ENCODE measurements at places on chromosomes 6 and 20.

- no peak for DNase-seq
These were observed 443.0 kb downstream of the TFAP2B start for GRCh38 chr6:51261691-51262090.

GRCh38 chr6:126475449-126475848, 135.5 kb downstream of the CENPW start:
- no peak for DNase-seq

DNA sequence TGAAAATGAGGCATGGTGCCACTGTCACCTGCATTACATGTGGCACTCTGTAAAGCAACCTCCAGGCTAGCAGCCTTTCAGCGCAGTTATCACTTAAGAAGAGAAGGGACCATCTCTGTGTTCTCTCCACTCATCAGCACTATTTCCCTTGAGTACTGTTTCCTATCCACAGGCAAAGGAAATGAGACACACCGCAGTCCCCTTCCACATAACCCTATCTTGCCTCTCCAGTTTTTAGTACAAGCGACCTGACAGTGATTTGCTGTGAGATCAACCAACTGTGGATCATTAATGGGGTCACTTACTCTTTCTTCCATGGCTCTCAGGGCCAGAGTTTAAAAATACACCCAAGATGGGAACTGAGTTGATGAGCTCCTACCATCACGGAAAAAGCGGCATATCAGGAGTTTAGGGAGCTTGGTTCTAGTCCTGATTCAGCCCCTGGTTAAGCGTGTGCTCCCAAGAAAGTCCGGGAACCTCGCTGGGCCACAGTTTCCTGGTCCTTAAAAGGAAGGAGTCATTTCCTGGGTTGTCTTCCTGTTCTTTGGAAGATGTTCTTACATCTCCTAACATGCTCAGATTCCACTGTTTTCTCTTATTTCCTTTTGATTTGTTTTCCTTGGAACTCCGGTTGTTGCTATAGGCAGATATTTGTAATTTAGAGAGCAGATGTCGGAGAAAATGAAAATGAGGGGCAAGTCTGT, 27.3 kb downstream of the PRDM1 start:
- DNase-seq = no peak

GRCh38 chr6:52304983-52305390, 20.4 kb upstream of the MCM3 start:
- no peak for DNase-seq

- DNase-seq = no peak
These were observed 75.4 kb downstream of the MTHFD1L start for GRCh38 chr6:150940941-150941340.

DNA sequence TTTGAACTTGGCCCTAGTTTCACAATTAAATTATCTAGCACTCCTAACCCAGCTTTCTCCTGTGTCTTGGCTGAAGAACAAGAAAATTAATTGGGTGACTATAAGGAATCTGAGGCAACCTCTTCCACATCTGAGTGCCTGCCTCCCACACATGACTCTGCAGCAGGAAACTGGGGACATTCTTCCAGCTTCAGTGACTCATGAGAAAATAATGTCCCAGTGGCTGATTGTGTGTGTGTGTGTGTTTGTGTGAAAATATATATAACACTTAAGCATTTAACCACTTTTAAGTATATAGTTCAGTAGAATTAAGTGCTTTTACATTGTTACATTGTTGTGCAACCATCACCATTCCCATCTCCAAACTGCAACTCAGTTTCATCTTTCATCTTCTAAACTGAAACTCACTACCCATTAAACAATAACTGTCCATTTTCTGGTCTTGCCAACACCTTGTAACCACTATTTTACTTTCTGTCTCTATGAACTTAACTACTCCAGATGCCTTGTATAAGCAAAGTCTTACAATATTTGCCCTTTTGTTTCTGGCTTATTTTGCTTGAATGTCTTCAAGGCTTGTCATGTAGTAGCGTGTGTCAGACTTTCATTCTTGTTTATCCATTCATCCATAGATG, 8.7 kb downstream of the TRIM38 start:
- DNase-seq = no peak

GRCh38 chr20:10660661-10661060, 13.1 kb downstream of the JAG1 start:
- DNase-seq = no peak

GRCh38 chr6:126788861-126789365, 329.6 kb upstream of the RSPO3 start:
- no peak for DNase-seq

- DNase-seq = no peak
These were observed 28.8 kb upstream of the CCND3 start for GRCh38 chr6:41970436-41970846.

GRCh38 chr20:57210054-57210910, 56.2 kb downstream of the BMP7 start:
- DNase-seq = no peak

DNA sequence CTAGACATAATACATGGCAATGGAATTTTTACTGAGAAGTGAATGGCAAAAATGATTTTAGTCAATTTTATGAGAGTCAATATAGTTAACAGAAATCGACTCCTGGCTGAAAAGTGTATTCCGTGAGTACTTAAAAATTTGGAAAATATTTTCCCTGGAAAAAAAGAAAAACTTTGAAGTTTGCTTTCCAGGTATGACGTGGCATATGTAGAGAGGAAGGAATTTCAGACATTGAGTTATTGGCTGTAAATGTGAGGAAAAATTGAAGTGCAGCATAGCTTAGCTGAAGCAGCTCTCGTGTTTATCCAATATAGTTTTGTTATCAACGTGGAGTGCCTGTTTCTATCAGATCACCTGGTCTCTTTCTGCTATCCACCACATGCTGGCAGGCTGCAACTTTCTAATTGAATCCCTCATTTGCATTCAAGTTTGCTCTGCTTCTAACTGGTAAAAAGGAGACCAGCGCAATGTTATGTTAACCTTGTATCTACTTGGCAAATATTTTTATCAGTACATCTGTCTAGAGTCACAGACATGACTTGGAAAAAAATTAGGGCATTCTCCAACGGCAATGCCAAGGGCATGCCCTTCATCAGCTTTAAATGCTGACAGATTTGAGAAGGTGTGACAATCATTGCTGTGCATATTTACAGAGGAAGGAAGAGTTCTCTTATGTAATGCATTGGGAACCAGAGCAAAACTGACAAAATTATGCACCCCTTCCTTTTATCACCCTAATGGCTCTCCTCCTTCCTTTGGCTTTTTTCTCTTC, 1102.8 kb upstream of the FLRT3 start:
- DNase-seq = no peak

DNA sequence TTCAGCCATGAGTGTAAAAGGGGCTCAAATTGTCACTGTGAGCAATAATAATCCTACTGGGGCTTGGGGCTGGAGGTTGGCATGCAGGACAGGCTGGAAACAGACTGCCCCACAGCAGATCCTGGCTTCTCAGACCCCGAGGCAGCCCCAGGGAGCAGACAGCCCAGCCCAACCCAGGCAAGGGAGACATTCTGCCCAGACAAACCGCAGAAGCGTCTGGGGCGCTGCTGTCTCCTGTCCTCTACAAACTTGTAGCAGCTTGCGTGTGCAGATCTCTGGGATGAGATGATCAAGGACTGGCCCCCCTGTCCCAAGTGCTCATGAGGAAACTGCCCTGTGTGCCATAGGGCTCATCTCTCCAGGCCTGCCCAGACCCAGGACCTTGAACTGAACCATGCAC, 84.6 kb downstream of the MAFB start:
- no peak for DNase-seq

- DNase-seq = no peak
These were observed 44.7 kb downstream of the PLAGL1 start for GRCh38 chr6:143963158-143963919.

- no peak for DNase-seq
These were observed 47.1 kb downstream of the ASCC3 start for GRCh38 chr6:100833972-100834574.

DNA sequence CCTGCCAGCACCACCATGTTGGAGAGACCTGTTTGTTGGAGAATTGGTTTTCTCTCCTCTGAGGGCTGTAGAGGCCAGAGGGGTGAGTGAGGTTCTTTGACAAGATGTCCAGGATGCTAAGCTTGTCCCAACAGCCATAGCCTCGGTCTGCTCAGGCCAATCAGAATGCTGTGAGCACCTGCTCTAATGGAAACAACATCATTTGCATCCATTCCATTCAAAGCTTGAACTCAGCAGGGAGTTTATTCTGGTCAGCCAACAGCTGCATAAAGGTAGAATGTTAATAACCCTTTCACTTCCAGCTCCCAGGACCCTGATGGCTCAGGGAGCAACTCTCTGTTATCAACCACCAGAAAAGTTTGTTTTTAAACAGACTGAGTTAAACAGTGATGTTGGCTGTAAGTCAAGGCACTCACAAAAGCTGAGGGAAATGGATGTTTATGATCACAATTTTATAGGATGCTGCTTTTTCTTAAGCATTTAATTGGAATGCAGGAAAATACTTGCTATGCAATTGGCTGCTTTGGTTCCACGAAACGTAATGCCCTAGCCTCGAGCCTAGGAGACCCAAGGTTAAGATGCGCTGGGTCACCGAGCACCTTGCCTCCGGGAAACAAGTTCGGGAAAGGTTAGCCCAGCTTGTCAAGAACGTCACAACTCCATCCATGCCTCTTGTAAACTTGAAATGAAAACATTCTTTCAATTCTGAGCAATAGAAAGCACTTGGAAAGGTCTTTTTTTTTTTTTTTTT, 155.2 kb downstream of the NFATC2 start:
- DNase-seq = no peak

GRCh38 chr20:17029698-17030097, 197.1 kb upstream of the PCSK2 start:
- no peak for DNase-seq

GRCh38 chr20:24211972-24212371, 223.4 kb upstream of the GGTLC1 start:
- DNase-seq = no peak

GRCh38 chr20:58076405-58076804, 152.0 kb downstream of the ANKRD60 start:
- no peak for DNase-seq

DNA sequence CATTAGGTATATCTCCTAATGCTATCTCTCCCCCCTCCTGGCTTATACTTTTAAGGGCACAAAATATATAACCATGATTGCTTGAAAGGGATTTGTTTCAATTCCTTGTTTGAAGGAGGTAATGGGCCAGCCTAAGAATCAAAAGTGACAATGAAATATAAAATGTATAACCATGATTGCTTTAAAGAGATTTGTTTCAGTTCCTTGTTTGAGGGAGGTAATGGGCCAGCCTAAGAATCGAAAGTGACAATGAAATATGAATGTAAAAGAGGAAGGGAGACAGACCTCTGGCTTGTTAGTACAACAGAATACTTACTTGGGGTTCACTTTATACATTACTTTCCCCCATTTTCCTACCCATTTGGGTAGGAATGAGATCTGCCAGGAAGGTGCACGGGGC, 55.5 kb downstream of the FOXC1 start:
- DNase-seq = no peak
